ENCODE measurements at places on chromosomes 6 and 20. TPM values are rescaled to one million over a fixed set of nuclear protein-coding genes. Genes with fewer than 3 reads are reported as not detected.
A peak's percentile ranks its signal among the peaks of the same experiment; 100 is the strongest.

Gene RIPK1
- total RNA-seq: 6.2 TPM

Gene BEND3
- total RNA-seq: 1.7 TPM

Gene THEMIS
- 0.42 TPM for total RNA-seq

Gene LY6G6C
- not detected for total RNA-seq

Gene MYCT1
- total RNA-seq: 18.7 TPM

Gene C20orf204
- 0.40 TPM for total RNA-seq

- no peak for DNase-seq
- no peaks in the 10 kb centered on the region for H3K36me3 ChIP-seq
- H3K4me1 ChIP-seq: no peaks in the 10 kb centered on the region
- no peak overlapping the region for H3K4me3 ChIP-seq
These were observed 65.2 kb downstream of the GCNT2 start for GRCh38 chr6:10586302-10586701.

DNA sequence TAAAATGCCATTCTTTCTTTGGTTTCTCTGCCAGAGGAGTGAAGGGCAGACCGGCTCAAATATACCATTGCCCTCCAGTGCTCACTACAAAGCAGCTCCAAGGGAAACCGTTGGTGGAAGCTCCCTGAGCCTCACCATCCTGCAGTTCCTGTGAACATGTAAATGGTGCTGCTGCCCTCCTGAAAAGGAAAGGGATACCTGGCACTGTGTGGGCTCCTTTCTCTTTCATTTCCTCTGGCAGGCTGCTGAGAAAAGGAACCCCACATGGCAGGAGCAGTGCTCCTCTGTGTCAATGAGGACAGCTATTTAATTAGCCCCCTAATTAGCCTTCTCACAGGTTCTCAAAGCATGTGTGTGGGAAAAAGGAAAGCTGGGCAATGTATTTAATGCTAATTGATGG is 142.5 kb downstream of the KLHL32 start:
- H3K36me3 ChIP-seq: no peaks in the 10 kb centered on the region
- H3K4me1 ChIP-seq: no peaks in the 10 kb centered on the region
- no peak overlapping the region for H3K4me3 ChIP-seq
- peaks cover 4% of the 10 kb centered on the region for H3K27me3 ChIP-seq
- no peak overlapping the region for H3K27ac ChIP-seq
- DNase-seq: no peak

DNA sequence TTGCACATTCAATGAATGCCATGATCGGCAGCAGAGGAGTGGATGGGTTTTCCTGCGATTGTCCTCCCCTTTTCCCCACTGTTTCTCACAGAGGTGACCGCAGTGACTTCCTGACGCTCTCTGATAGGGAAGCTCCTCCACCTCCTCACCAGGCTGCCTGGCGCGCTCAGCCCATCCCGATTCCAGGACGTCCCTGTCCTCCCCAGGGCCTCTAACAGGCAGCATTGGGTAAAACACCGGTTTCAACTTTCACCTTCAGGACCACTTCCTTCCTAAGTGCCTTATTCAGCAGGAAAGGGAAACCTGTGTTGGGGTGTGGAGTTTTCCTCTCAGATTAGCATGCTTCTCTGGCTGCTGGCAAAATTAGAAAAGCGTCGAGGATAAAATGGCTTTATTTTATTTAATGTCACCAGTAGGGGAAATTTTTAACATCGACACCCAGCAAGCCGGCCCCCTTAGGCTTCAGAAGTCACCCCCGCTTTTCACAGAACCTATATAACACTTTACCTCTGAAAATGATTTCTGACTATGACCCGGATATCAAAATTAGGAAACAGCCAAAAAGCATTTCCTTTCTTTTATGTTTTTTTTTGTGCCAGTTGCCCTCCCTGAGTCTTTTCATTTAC is 570.4 kb upstream of the GJE1 start:
- H3K27ac ChIP-seq: peak overlapping the region; percentile 91
- peak; percentile 23 for DNase-seq
- H3K4me1 ChIP-seq: peaks cover 9% of the 10 kb centered on the region
- peak overlapping the region; percentile 14 for H3K4me3 ChIP-seq
- H3K36me3 ChIP-seq: no peaks in the 10 kb centered on the region
- H3K27me3 ChIP-seq: no peaks in the 10 kb centered on the region

GRCh38 chr6:87408721-87409155 is 966 bp downstream of the CFAP206 start:
- peak overlapping the region; percentile 98 for H3K4me3 ChIP-seq
- H3K27me3 ChIP-seq: no peaks in the 10 kb centered on the region
- H3K4me1 ChIP-seq: peaks cover 15% of the 10 kb centered on the region
- no peaks in the 10 kb centered on the region for H3K36me3 ChIP-seq
- no peak for DNase-seq
- H3K27ac ChIP-seq: no peak overlapping the region

- H3K27me3 ChIP-seq: no peaks in the 10 kb centered on the region
- no peaks in the 10 kb centered on the region for H3K36me3 ChIP-seq
- DNase-seq: no peak
- H3K4me1 ChIP-seq: no peaks in the 10 kb centered on the region
- H3K4me3 ChIP-seq: no peak overlapping the region
- H3K27ac ChIP-seq: no peak overlapping the region
These were observed 6.3 kb upstream of the SIRPG start for GRCh38 chr20:1663917-1664316.

DNA sequence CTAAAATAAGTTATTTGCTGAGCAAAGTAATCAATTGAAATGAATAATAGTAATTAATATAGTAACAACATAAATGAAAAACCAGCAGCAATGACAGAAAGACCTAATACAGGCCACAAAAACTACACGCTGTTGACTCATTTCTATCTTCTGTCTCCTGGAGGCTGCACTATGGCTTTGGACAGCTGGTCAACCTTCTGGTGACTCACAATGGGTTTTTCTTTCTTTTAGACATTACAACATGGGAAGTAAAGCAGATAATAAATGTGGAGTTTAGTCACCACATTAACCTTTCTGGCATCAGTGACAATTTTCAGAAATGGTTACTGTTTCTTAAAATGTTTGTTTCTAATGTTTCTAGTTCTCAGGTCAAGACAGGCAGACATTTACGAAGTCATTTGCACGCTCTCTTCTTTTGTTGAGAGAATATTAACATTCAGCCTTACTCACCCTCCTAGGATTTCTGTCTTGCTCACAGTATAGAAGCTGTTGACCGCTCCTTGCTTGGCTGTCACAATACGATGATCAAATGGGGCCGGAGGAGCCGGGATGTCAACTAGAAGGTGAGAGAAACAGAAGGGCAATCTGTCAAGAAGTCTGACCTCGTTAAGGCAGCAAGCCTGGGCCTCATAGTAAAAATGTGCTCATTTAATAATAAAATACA is 62.2 kb downstream of the MYLK4 start:
- no peak overlapping the region for H3K27ac ChIP-seq
- H3K36me3 ChIP-seq: no peaks in the 10 kb centered on the region
- no peak for DNase-seq

- peaks cover 70% of the 10 kb centered on the region for H3K36me3 ChIP-seq
- H3K27ac ChIP-seq: no peak overlapping the region
- H3K4me1 ChIP-seq: no peaks in the 10 kb centered on the region
- H3K4me3 ChIP-seq: no peak overlapping the region
These were observed 57.5 kb upstream of the TMEM181 start for GRCh38 chr6:158502263-158502950.

All from heart right ventricle (tissue), 16 donors.